Cerebellar nuclear complex (tissue), 1 donor: ENCODE measurements at places on chromosomes 6 and 20.

DNA sequence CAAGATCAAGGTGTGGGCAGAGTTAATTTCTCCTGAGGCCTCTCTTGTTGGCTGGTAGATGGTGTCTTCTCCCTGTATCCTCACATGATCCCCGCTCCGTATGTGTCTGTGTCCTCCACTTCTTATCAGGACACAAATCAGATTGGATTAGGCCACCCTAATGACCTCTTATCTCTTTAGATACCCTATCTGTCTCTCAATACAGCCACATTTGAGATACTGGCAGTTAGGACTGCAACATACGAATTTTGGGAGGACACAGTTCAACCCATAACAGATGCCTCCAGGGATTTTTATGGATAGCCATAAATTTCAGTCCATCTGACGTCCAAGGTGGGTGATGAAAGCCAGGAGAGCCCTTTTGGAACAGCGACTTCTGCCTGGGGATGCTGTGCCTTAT lies 369.0 kb downstream of the NRN1 start:
- DNase-seq, result no peak

DNA sequence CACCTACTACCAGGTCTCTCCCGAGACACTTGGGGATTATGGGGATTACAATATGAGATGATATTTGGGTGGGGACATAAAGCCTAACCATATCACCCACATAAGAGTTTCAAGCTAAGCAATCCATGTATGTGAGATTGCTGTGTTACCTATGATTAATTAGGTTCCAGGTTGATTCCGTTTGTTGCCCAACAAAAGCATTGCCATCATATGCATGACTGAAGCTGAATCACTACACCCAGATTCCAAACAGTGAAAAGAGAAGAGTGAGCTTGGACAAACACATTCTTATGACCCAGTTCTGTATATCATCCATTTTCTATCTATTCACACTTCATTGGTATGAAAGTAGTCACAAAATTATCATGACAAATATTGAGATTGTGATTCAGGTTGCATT lies 952.5 kb upstream of the MAN1A1 start:
- DNase-seq, result no peak

DNA sequence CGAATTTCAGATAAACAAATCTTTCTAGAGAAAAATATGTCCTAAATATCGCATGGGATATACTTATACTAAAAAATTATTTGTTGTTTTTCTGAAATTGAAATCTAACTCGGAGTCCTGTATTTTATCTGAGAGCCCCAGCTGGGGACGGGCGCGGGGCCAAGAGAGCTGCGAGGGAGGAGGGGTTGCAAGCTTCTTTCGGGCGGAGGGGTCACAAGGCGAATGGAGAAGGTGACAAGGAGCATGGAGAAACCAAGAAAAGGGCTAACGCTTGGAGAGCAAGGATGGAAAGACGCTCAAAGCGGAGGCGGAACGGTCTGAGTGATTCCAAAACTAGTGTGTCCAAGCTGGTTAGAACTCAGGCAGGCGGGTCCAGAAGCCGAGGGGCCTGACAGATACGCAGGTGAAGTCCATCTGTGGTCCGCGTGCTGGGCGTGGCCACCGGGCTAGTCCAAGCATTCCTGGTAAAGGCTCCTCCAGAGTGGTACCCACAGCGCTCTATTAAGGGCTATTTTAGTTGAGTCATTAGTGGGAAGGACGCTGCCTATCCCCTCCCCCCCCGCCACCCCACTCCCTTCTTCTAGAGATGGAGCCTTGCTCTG lies 41.5 kb upstream of the ZNFX1 start:
- DNase-seq, result no peak

- no peak for DNase-seq
Observed at GRCh38 chr20:25541676-25542075, 43.7 kb downstream of the NINL start.

DNA sequence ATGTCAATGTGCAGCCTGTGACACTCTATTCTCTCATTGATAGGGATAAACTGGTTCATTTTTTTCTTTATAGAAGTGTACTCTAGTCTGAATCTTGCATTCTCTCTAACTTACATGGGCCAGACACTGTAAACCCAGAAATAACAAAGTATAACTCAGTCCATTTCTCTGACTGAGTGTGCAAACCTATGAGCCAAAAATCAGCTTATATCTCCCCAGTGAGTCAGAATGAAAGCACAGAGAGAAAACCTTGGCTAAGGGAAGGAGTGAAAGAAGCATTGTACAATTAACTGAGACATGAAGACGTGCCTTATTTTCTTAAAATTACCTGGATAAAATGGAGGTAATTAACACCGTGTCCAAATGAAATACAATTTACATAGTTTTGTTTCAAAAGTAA lies 436.9 kb upstream of the IMPG1 start:
- no peak for DNase-seq
